ENCODE measurements at places on chromosomes 6 and 20. TPM values are rescaled to one million over a fixed set of nuclear protein-coding genes. Genes with fewer than 3 reads are reported as not detected.

Gene ENPP1
- total RNA-seq: 53.8 TPM

Gene NRSN1
- not detected for total RNA-seq

DNA sequence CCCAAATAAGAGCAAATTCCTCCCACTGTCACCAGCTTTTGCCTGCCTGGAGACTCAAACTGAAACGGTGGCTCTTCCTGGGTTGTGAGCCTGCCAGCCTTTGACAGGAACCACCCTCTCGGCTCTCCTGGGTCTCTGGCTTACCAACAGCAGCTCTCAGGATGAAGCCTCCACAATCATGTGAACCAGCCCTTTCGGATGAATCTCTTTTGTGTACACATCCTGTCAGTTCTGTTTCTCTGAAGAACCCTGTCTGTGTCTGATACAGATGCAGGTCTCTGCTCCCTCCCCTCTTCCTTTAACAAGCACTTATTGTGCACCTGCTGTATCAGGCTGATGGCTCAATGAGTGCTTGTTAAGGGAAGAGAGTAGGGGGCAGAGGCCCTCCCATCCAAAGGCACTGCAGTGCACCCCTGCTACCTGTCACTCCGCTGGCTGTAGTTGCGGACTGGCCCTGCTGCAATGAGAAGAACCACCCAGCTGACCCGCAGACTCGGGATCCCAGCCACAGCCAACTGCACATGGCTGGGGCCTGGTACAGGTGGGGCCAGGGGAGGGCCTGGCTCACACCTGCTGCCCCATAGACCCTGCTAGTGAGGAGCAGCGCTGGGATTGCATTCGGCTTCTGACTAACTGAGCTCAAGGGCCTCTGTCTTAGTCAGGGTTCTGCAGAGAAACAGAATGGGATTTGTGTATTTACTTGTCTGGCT, 120.1 kb upstream of the PMEPA1 start:
- H3K4me1 ChIP-seq: no peaks in the 10 kb centered on the region
- H3K36me3 ChIP-seq: no peaks in the 10 kb centered on the region
- H3K27ac ChIP-seq: no peak overlapping the region
- H3K27me3 ChIP-seq: no peaks in the 10 kb centered on the region
- no peak overlapping the region for H3K4me3 ChIP-seq
- DNase-seq: no peak

- no peak overlapping the region for H3K4me3 ChIP-seq
- DNase-seq: no peak
- no peaks in the 10 kb centered on the region for H3K27me3 ChIP-seq
These were observed 23.0 kb downstream of the PACRG start for GRCh38 chr6:162750776-162751175.

- no peak overlapping the region for H3K27ac ChIP-seq
- no peak for DNase-seq
- H3K4me1 ChIP-seq: no peaks in the 10 kb centered on the region
- no peak overlapping the region for H3K4me3 ChIP-seq
These were observed 16.8 kb downstream of the IL17F start for GRCh38 chr6:52227495-52227894.

- peak overlapping the region; percentile 56 for H3K4me3 ChIP-seq
- peaks cover 99% of the 10 kb centered on the region for H3K27me3 ChIP-seq
- peaks cover 17% of the 10 kb centered on the region for H3K4me1 ChIP-seq
- DNase-seq: no peak
- no peaks in the 10 kb centered on the region for H3K36me3 ChIP-seq
These were observed 3.4 kb downstream of the LINC00237 start for GRCh38 chr20:21102603-21103311.

DNA sequence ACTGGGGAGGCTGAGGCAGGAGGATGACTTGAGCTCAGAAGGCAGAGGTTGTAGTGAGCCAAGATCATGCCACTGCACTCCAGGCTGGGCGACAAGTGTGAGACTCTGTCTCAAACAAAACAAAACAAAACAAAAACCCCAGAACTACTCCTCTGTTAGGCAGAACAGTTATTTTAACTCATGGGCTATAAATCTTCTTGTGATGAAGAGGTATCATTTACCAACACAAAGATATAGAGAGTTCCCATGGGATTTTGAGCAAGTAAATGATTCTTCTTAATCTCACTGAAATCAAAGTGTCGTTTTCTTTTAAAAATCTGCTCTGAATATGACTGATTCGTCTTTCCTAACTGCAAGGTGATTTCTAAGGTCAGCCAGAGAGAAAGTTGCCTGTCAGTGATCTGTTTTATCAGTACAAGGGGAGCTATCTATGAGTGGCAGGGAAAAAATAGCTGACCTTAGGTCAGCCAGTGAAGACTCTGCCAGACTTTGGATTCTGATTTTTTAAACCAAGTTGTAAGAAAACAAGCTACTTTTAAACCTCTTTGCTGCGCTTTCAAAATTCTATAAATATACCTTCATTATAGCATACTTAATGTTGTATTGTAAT, 3.8 kb upstream of the DSP start:
- H3K4me3 ChIP-seq: no peak overlapping the region
- H3K27ac ChIP-seq: no peak overlapping the region
- H3K36me3 ChIP-seq: no peaks in the 10 kb centered on the region
- no peaks in the 10 kb centered on the region for H3K4me1 ChIP-seq
- H3K27me3 ChIP-seq: no peaks in the 10 kb centered on the region

DNA sequence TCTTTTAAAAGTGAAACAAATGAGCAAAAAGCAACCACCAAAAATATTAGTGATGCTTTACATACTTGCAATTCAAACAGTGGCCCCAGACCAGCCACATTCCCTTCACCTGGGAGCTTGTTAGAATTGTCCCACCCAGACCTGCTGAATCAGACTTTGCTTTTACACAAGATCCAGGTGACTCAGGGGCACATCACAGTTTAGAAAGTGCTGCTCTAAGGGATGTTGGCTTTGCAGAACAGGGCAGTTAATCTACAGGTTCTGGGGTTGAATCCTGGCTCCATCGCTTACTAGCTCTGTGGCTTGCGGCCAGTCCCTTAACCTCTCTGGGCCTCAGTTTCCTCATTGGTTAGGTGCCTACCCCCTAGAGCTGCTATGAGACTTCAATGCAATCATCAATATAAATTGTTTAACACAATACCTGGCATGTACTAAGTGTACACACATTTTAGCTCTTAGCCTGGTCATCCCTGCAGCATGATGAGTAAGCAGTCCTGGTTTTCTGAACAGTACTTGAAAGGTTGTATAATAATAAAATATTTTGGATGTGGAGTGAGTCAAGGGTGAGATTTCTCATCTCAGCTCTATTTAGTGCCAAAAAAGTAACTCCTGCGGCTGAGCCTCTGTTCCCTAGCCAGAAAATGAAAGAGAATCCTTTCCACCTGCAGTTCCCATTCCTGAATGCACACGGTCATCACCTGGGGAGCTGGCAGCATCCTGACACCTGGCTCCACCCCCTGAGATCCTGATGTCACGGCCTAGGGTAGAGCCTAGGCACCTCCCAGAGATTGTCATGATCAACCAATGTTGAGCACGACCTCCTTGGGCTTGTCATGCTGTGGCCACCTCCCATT, 162.7 kb downstream of the ANKRD60 start:
- no peak overlapping the region for H3K4me3 ChIP-seq
- H3K4me1 ChIP-seq: no peaks in the 10 kb centered on the region
- DNase-seq: peak; percentile 21
- H3K27me3 ChIP-seq: no peaks in the 10 kb centered on the region
